T-helper 22 cell (primary cell): ENCODE measurements at places on chromosomes 12 and 14.

DNA sequence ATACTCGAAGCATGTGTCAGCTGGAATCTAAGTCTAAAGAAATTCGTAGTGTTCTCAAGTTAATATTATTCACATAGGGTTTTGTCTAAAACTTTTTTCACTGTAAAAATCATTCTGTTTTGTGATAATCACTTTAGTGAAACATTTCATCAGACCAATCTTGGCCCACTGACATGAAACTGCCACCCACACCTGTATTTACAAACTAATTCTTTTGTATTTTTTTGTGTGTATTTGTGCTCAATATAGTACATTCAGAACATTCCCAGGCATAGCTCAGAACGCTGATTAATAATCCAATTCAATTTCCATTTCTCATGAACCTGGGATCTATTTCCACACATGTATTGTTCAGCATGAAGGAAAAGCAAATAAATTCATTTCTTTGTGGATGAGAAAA lies 191.7 kb downstream of the RASSF9 start:
- no peak for DNase-seq

DNA sequence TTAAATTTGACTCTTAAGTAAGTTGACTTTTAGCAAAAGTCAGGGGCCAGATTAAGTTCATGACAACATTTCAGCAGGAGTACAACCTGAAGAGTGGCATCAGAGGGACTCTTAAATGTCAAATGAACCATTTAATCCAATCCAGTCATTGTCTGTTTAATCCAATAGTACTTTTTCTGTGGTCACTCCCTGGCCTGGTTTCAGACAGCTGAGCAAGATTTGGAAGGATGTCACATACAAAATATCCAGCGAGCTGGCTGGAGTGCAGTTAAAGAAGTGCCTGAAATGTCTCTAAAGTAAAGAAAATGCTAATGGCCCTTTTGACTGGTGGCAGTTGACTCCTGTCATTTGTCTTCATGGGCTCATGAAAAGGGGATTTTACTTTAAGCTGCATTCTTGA lies 1082.1 kb downstream of the AACS start:
- DNase-seq: no peak

- DNase-seq: no peak
These were observed 14.4 kb upstream of the OR6C65 start for GRCh38 chr12:55385891-55386290.

GRCh38 chr14:93305725-93306418 lies 27.0 kb downstream of the BTBD7 start:
- no peak for DNase-seq

- no peak for DNase-seq
These were observed 103.0 kb downstream of the VCPKMT start for GRCh38 chr14:50013198-50013918.

DNA sequence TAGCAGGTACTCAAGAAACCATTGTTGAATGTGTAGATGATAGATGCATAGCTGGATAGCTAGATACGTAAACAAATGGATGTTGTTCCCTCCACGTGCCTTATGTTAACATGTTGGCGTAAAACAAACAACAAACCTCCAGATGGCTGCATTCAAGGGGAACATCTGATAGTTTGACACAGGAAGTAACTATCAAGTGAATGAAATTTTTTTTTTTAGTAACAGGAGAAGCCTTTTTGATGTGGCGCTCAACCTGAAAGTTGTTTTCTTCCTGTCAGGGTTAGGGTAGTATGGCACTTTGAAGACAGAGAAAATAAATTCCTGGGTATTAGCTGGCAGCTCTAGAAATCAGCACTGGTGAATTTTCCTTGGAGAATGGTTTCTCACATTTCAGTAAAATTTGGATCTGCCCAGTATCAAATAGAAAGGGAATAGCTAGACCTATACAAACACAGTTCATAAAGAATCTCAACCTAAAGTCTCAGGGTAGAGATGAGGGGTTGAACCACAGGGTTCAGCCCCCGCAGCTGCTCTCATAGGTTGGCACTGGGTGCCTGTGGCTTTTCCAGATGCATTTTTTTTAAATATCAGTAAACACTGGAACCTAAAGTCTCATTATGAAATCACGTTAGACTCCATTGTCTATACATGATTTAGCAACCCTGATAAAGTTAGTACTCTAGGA lies 18.8 kb upstream of the RAP1B start:
- DNase-seq: peak; percentile 11

DNA sequence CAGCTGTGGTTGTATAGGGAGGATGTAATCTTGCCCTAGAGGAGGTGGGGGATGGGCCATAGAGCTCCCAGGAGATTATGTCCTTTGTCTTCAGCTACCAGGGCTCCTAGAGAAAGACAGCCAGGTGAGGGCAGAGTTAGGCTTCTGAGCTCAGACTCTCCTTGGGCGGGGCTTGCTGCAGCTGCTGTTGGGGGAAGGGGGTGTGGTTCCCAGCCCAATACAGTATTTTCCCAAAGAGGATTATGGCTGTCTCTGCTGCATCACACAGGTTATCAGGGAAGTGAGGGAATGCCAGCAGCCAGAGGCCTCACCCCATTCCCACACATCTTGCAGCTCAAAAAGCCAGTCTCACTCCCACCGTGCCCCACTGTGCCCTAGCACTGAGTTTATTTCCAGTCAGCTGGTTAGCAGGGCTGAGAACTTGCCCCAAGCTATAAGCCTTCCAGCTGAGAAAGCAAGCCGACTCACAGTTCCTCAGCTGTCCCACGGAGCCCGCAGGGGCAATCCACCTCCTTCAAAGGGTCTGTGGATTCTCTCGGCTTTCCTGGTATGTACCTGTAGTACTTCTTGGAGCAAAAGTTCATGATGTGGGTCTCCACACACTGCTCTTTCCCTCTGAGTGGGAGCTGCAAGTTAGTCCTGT lies 217.3 kb upstream of the CPNE8 start:
- no peak for DNase-seq

DNA sequence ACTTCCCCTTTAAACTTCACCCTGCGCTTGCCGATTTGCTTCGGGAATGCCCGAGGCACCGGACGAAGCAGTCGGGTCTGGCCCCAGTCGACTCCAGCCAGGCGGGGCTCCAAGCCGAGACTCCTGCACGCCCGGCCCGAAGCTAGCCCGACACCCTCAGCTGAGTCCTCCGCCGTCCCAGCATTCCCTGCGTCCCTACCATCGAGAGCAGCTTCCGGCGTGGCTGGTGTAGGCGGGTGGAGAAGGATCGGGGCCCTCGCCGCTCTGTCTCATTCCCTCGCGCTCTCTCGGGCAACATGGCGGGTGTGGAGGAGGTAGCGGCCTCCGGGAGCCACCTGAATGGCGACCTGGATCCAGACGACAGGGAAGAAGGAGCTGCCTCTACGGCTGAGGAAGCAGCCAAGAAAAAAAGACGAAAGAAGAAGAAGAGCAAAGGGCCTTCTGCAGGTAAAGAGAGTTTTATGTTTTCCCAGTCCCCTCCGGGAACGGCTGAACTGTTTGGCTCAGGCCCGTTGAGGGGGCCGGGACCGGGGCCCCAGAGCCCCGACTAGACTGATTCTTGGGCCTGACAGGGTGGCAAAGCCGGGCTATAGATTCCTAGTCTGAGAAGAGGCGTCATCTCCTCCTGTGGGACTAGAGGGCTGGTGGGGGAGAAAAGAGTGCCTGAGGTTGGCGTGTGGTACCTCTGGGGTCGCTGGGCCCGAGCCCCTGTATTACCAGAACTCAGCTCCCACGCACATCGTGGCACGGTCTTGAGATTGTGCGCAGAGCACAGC lies at the start of gene METAP2:
TSS of gene METAP2 (plus strand) at position 269 of the 776 bp plus-strand sequence. CDS start at position 297, 28 bp downstream.
- DNase-seq: peak; percentile 81

- no peak for DNase-seq
These were observed 130.1 kb downstream of the SPTSSA start for GRCh38 chr14:34331728-34332623.

DNA sequence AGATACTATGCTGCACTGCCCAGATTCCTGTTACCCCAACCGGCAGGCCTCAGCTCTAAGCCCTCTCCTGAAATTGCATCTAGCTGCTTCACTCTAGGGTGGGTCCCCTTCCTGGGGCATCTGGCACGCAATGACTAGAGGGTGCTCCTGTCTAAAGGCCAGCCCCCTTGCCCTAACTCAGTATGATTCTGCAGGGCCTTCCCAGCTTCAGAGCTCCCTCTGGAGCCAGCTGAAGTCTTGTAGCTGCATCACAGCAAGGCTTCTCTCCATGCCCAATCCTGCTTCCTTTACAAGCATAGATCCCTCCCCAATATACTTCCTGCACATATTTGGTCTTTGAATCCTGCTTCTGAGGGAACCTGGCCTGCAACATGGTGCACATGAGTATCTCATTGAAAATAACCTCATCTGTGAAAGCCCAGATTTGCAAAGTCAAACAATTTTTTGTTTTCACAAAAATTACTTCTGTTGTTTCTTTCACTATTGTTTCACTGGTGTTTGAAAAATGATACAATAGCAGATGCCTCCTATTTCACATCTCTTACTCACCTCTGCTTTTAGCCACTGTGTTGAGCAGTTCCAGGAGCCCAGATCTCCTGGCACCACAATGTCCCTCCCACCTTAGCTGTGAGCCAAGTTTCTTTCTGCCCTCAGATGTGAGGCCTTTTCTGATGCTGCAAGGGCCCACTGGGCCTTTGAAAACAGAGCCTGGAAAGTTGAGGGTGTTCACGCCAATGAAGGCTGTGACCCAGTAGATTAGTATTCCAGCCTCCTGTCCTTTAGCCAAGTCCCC lies 169.5 kb upstream of the EGLN3 start:
- DNase-seq: no peak

DNA sequence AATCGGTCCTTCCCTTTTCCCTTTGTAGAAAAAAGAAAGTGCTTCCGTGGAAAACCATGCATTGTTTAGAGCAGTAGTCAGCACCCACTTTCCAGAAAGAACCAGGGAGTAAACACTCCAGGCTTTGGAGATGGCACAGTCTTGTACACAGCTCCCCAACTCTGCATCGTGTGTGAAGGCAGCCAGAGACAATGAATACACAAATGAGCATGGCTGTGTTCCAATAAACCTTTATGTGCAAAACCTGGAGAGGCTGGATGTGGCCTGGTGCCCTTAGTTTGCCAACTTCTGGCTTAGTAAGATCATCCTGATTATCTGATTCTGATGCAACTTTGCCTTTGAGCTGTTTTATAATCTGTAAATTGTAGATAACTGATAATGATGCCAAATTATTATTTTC lies 463.4 kb upstream of the TMEM132C start:
- no peak for DNase-seq

- peak; percentile 83 for DNase-seq
These were observed 54.0 kb downstream of the SLC38A1 start for GRCh38 chr12:46214668-46215436.

GRCh38 chr12:111757361-111758119 lies 9.2 kb upstream of the ALDH2 start:
- DNase-seq: no peak

DNA sequence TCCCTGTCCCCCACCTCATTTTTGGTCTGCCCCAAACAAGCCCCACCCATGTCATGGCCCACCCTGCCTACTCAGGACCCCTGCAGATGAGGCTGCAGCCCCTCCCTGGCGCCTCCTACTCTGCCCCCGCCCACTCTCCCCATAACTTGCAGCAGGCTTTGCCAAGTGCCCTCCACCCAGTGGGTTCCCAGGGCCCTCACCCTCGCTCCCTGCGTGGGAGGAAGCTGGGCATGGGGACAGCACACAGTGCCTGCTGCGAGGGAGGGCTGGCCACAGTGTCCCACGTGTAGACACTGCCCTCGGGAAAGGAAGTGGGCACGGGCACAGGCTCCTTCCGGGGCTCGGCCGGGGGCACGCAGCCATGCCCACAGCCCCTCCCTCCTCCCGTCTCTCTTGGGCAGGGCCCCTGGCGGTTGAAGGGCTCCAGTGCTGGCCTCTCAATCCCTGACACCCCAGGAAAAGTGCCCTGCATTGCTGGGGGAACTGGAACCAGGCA lies 9.4 kb downstream of the AKT1 start:
- no peak for DNase-seq

GRCh38 chr14:22854963-22855724 lies 16.4 kb upstream of the LRP10 start:
- DNase-seq: no peak

- no peak for DNase-seq
These were observed 141.2 kb upstream of the DIO2 start for GRCh38 chr14:80352471-80352870.

GRCh38 chr12:123847019-123847418 lies 84.9 kb downstream of the DNAH10 start:
- DNase-seq: no peak

DNA sequence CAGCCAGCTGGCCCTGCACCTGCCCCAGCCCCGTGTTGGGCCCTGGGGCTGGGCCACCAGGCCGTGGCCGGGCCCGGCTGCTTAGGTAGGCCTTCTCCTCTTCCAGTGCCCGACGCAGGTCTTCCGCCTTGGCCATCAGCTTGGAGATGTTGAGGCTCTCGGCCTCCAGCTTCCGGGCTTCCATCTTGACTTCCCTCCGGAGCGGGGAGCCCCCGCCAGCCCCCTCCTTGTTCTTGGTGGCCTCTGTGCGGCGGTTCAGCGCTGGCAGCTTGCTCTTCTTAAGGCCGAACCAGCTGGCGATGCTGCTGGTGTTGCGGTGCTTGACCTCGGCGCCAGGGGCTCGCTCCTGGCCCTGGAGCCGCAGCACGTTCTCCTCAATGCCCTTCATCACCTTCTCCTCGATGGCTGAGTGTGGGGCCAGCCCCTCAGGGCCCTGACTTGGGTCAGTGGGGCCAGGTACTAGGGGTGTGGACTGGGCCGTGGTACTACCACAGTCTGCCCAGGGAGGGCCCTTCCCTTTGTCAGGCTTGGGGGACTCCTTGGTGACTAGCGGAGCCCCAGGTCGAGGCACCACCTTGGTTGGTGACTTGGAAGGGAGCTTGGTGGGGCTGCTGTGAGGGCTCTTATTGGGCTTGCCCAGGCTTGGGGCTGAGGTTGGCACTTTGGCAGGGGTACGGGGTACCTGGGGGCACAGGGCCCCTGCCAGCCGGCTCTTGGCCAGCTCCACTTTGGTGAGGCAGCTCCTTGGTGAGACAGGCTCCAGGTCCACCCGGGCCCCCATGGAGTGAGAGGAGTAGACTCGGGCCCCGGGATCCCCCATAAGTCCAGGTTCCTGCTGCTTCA lies 33.2 kb downstream of the NCKAP5L start:
- DNase-seq: no peak

DNA sequence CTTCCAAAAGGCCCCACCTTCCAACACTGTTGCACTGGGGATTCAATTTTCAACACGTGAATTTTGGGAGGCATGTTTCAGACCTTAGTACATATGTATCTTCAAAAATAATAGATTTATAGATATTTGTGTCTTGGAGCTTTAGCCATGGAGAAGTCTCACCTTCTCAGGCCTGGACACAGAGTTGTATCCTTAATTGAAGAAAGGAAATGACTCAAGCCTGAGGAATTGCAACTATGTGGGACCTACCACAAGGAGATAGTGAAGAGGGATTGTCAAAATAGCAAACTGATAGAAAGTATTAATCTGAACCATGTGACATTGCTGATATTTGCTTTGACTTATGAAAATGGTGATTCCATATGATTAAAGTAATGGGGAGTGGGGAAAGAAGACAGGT lies 89.8 kb downstream of the ACSS3 start:
- DNase-seq: no peak

GRCh38 chr14:98161356-98161755 lies 1110.6 kb downstream of the BCL11B start:
- no peak for DNase-seq

- no peak for DNase-seq
These were observed 31.4 kb downstream of the DCP1B start for GRCh38 chr12:1972856-1973317.
